Mesothelial cell of epicardium (in vitro differentiated cells): ENCODE measurements at places on chromosomes 2 and 18. TPM values are rescaled to one million over a fixed set of nuclear protein-coding genes. Genes with fewer than 3 reads are reported as not detected.
A peak's percentile ranks its signal among the peaks of the same experiment; 100 is the strongest.

DNA sequence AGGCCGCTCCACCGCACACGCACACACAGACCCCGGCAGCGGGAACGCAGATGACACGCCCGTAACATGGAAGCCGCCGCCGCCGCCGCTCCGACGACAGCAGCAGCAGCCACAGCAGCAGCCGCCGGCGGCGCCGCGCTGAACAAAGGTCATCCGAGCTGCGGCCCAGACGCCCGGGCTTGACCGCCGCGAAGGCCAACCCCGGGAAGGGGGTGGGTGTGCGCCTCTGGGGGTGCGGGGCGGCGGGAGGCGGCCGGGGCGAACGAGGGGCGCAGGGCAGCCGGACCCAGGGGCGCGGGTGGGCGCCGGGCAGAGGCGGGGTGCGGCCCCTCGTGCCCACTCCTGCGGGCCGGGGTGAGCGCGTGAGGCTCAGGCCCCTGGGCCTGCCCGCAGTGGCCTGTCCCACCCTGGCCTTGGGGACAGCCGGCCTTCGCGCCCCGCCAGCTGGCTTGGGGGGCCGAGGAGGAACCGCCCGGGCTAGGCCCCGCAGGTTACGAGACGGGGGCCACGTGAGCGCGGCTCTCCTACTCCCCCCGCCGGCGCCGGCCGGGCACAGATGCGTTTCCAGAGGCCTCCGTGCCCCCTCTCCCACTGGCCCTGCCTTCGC lies 1.0 kb upstream of the ZNF532 start:
- peak overlapping the region; percentile 99 for H3K27ac ChIP-seq
- no peaks in the 10 kb centered on the region for H3K27me3 ChIP-seq
- peaks cover 82% of the 10 kb centered on the region for H3K4me1 ChIP-seq
- DNase-seq: peak; percentile 62
- H3K36me3 ChIP-seq: peaks cover 10% of the 10 kb centered on the region

NIF3L1 gene
- total RNA-seq: 24.8 to 28.7 TPM (median 26.2 TPM) in 3 replicates

- no peaks in the 10 kb centered on the region for H3K27me3 ChIP-seq
- no peak overlapping the region for H3K4me3 ChIP-seq
- DNase-seq: no peak
- no peak overlapping the region for H3K27ac ChIP-seq
- peaks cover 20% of the 10 kb centered on the region for H3K36me3 ChIP-seq
Measured at GRCh38 chr2:135688978-135689377, 52.7 kb upstream of the UBXN4 start.

DNA sequence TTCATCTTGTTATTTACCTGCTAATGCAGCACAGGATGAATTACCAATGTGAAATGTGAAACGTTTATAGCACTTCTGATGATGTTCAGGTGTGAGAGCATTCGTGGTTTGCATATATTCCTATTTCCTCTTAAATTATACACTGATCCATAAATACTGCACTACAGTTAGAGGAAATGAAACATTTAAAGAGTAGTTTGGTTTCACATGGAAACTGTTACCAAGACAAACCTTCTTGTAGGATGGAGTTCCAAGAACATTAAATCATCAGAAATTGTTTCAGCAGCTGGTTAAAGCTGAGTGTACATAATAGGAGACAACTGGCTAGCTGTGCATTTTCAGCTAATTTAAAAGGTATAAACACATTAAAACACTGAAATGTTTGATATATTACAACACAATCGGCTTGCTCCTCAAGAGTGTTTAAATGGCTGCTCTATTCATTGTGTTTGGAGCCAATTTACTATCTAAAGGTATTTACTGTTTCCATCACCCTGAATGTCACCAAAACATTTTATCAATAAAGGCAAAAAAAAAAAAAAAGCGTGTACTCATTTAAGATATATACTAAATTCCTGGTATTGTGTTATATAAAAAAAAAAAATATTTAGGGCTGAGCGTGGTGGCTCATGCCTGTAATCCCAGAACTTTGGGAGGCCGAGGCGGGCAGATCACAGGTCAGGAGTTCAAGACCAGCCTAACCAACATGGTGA lies 100.6 kb downstream of the DYM start:
- H3K36me3 ChIP-seq: peaks cover 5% of the 10 kb centered on the region
- H3K27me3 ChIP-seq: no peaks in the 10 kb centered on the region
- peaks cover 3% of the 10 kb centered on the region for H3K4me1 ChIP-seq
- no peak overlapping the region for H3K4me3 ChIP-seq
- no peak overlapping the region for H3K27ac ChIP-seq
